ENCODE measurements at places on chromosomes 12 and 14.

- no peak for DNase-seq
These were observed 68.9 kb downstream of the TESC start for GRCh38 chr12:117030187-117030900.

DNA sequence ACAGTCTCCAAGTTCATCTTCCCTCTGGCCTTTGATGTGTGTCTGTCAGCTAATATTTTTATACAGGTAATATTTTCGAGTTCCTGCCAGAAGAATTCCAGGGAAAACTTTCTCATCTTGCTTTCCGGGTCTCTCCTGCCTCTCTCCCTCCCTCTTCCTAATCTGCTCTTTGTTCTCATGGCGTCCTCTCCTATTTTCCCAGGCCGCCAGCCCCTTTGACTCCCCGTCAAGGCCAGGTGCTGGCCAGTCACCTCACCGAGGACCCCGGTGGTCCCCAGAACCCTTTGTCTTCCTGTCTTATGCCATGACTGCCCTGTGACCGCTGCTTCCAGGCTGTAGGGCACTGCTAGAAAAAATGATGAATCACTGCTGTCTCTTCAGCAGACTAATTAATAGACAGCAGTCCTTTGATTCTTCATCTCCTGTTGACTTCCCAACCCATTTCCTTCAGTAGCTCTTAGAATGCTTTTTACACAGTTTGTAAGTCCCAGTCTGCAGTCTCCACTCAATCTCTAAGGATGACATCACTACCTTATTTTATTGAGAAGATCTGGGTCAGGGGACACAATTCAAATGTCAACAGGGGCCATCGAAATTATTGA is 40.7 kb downstream of the PPFIBP1 start:
- DNase-seq = no peak

- no peak for DNase-seq
These were observed 202.3 kb downstream of the GXYLT1 start for GRCh38 chr12:41942354-41942753.

- DNase-seq = no peak
These were observed 16.5 kb upstream of the CHGA start for GRCh38 chr14:92906420-92906819.

DNA sequence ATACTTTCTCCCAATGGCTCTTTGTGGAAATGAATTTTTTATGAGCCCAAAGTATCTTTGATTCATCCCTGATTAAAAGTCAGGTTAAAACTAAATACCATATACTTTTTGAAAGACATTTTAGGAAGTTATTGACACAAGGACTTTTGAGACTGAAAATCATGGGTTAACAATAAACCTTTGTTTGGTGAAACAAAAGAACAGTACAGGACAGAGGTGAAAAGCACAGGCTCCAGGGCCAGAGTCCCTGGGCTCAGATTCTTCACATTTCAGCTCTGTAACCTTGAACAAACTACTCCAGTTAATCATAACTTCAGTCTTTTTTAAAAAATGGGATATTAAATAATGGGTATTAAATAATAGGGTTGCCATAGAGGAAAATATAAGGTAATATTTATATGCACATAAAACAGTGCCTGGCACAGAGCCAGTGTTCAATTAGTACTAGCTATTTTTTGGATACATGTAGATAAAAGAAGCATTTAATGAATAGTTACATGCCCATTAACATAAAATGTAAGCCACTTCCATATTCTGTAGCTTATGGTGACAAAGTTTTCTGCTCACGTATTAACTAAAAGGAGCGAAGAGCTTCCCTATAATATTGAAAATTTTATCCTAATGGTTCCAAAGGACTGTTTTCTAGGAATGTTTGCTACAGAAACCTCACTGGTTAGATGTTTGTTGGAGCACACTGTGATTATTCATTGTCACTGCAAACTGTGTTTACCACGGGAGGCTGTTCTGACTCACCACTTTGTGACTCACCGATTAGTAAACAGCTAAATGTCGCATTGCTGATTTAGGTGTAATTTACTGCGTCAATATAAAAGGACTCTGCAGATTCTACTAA is 255.4 kb downstream of the DAD1 start:
- no peak for DNase-seq

DNA sequence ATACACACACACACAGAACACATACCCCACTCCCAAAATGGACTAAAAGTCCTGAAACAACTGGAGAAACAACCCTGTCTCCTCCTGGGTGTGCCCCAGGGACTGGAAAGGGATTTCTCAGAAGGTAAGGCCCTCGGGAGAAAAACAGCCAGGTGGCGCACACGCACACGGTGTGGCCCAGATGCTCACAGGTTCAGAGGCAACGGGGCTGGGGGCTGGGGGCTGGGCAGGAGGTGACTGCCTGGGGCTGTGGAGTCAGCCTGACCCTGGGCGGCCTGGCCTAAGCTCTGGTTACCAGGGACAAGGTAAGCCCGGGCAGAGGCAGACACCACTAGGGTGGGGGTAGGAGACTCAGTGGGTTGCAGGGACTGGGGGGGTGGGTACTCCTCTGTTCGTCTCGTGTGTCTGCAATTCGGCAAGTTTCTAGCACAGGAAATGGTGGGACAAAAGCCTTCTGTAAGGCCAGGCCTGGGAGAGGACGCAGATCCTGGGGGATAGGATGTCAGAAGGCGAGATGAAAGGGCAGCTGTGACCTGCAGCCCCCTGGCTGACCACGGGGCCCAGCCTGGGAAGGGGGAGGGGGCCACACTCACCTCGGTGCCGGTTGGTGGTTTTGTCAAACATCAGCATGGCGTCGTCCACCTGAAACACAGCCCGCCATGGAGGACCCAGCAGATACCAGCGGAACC is 10.4 kb downstream of the MSI1 start:
- no peak for DNase-seq

GRCh38 chr12:129870796-129871195 is 33.0 kb downstream of the TMEM132D start:
- DNase-seq = no peak

GRCh38 chr12:6547987-6548386 is 7.9 kb downstream of the IFFO1 start:
- no peak for DNase-seq

- no peak for DNase-seq
These were observed 433.3 kb upstream of the PRICKLE1 start for GRCh38 chr12:43022838-43023237.

- no peak for DNase-seq
These were observed 145.3 kb downstream of the NTF3 start for GRCh38 chr12:5577211-5577612.

DNA sequence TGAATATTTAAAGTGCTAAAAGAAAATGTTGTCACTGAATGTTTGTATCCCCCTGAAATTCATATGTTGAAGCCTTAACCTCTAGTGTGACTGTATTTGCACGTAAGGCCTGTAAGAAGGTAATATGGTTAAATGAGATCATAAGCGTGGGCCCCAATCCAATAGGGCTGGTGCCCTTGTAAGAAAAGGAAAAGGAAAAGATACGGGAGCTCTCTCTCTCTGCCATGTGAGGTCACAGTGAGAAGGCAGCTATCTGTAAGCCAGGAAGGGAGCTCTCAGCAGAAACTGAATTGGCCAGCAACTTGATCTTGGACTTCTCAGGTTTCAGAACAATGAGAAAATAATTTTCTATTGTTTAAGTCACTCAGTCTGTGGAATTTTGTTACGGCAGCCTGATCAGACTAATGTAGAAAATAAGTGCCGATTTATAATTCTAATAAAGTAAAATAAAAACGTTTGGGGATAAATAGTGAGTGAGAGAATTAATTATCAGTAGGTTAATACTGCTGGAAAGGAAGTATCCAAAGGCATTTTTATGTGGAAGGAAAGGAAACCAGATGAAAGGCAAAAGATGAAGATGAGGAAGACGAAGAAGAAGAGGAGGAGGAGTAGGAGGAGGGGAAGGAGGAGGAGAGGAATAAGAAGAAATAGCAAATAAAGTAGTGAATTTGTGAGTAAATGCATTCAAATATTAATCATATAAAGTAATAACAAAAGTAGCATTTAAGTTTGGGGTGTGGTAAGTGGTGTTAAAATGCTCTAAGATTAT is 188.5 kb upstream of the KRR1 start:
- no peak for DNase-seq

GRCh38 chr12:53064613-53065436 is 14.4 kb downstream of the SPRYD3 start:
- no peak for DNase-seq

DNA sequence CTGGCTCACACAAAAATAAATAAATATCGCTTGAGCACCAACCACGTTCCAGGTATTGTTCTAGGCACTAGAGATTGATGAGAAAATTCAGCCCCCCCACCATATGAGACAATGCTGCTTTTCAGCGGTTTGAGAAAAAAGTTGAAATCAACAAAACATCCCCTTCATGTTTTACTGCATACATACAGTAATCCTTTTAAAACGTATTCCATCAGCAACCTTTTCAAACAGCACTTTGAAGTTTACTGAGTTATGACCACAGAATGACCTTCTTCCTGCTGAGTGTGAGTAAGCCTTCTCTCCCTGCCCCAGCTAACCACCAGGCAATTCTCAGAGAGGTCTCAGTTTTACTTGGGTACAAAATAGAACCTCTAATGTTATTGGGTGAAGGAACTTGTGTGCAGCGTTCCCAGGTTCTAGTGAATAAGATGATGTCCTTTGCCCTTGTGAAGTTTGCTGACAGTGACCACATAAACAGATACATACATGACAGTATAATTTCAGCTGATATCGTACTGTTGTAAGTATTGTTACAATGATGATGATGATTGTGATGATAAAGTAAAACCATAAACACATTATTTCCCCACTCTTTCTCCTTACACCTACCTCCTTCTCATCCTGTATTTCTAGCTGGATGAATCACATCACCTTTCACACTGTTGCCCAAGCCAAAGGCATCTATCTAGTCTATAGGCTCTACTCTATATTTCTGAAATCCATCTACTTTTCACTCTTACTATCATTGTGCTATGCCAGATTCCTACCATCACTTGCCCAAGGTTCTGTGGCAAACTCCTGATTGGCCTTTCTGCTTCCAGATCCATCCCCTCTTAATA is 124.4 kb upstream of the KRR1 start:
- peak; percentile 58 for DNase-seq

- no peak for DNase-seq
These were observed 31.2 kb downstream of the TMCC3 start for GRCh38 chr12:94618995-94619695.

DNA sequence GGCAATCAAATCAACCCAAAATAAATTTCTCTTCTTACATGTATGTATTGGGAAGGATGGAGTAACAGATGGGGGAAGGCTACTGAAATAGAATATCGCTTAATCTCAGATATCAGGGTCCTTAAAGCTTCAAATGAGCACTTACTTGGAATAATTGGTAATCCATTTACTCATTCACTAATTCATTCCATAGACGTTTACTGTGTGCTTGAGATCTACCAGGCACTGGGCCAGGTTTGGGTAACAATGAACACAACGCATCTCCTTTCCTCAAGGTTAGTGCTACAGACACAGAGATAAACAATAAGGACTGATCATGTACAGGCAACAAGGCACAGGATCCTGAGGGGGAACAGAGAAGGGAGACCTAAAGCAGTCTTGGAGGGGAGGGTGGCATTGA is 54.4 kb upstream of the KRR1 start:
- DNase-seq = no peak

GRCh38 chr12:54006559-54007220 is 2.1 kb upstream of the HOXC8 start:
- no peak for DNase-seq

GRCh38 chr14:54857830-54858269 is 44.8 kb downstream of the GCH1 start:
- peak; percentile 62 for DNase-seq

- DNase-seq = no peak
These were observed 248.0 kb downstream of the RASSF9 start for GRCh38 chr12:85588221-85588620.

- no peak for DNase-seq
These were observed 147.4 kb downstream of the BCL11B start for GRCh38 chr14:99124482-99125105.

GRCh38 chr12:75995691-75996090 is 35.9 kb downstream of the PHLDA1 start:
- no peak for DNase-seq

DNA sequence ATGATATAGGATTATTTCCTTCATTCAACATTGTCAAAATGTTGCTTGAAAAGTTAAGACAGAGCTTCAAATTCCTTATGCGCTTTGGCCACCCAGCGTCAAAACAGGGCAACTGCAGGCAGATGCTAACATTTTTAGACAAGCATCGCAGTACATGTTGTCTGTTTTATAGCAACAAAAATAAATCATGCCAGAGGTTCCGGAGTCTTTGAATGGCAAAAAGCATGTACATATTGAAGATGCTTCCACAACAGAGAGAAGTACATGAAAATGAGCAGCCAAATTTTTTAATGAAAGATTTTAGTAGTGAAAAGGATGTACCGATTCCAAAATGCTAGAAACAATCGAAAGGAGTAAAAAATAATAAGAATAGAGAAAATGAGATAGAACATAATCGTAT is 49.8 kb upstream of the USP15 start:
- peak; percentile 57 for DNase-seq

DNA sequence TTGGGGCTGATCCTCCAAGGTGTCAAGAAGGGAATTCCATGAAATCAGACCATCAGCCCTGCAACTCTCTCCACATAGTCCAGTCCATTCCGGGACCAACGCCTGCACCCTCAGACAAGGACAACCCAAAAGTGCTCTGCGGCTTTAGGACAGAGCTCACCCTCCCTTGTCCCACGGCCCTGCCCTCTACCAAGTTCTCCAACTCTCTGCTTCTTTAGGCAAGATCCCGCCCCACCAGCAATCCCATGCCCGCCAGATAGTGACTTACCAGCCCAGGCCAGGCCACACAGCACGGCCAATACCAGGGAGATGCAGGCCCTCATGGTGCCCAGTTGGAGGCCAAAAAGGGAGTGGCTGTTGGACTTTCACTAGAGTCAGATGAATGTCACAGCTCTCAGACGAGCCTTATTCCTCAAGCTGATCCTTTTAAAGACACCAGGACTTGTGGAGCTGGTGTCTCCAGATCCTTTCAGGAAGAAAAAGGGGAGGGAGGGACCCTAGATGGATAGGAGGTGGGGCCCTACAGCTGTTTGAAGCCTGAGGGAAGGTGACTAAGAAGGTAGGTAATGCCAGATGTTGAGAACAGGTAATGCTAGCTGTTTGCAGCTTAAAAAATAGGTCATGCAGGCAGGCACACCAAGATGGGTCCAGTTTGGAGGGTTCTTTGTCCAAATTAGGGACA is at the start of gene ENDOU:
TSS of gene ENDOU (minus strand) at position 400 of the 682 bp plus-strand sequence. CDS start at position 323, 77 bp downstream.
- DNase-seq = no peak

DNA sequence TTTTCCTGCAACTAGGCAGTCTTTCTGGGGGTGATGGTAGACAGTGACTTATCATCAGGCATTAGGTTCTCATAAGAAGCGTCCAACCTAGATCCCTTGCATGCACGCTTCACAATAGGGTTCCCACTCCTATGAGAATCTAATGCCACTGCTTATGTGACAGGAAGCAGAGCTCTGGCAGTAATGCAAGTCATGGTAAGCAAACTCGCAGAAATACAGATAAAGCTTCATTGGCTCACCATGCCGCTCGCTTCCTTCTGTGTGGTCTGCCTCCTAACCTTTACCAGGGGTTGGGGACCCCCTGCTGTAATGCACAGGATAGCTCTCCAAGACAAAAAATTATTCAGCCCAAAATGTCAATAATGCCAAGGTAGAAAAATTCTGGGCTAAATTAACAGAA is 864.2 kb downstream of the TRHDE start:
- DNase-seq = no peak
